ENCODE measurements at places on chromosomes 13 and 19.
A peak's percentile ranks its signal among the peaks of the same experiment; 100 is the strongest.

- DNase-seq = no peak
Measured at GRCh38 chr19:14425696-14426138, 6.6 kb upstream of the DDX39A start.

GRCh38 chr19:55488986-55489710 lies 912 bp downstream of the SSC5D start:
- no peak for DNase-seq

GRCh38 chr13:91078093-91078679 lies 269.3 kb upstream of the MIR17HG start:
- no peak for DNase-seq

GRCh38 chr13:57582032-57582431 lies 49.5 kb upstream of the PCDH17 start:
- no peak for DNase-seq

DNA sequence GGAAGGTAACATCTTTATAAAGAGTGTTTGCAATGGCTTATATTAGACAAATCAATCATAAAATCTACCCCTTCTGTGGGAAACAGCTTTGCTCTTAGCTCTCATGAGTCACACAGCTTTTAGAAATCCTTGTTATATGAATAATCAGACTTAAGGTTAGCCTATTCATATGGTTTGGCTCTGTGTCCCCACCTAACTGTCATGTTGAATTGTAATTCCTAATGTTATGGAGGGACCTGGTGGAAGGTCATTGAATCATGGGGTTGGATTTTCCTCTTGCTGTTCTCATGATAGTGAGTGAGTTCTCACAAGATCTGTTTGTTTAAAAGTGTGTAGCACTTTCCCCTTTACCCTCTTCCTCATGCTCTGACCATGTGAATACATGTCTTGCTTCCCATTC lies 704.2 kb upstream of the KLHL1 start:
- DNase-seq = no peak

- DNase-seq = peak; percentile 80
Measured at GRCh38 chr13:113178070-113178895, 19.8 kb downstream of the PROZ start.
